ENCODE measurements at places on chromosomes 2 and 18. TPM values are rescaled to one million over a fixed set of nuclear protein-coding genes. Genes with fewer than 3 reads are reported as not detected.

- no peak overlapping the region for H3K27ac ChIP-seq
- no peak for DNase-seq
Observed at GRCh38 chr18:26650310-26651268, 102.2 kb upstream of the KCTD1 start.

The FOXD4L1 gene
- total RNA-seq = 0.43 TPM

DNA sequence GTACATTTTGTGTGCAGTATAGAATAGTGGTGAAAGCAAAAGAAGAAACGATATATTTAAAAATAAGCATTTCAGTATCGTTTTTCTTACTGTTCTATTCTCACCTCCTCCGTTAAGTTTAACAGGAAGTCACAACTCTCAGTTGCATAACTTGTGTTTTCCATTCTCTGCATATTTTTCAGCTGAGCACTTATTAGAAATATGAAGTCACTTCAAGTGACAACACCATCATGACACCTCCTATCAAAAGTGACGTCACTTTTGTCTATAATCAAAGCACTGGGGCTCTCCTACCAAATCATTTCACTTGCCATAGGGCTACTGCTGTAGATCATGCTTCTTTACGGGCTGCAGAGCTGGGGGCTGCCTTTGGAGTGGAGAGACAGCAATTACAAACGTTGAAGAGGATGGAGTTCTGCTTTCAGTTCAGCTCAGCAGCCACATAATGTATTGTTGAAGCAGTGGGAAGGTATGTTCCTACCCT is 36.3 kb downstream of the STAT4 start:
- no peaks in the 10 kb centered on the region for H3K27me3 ChIP-seq
- H3K36me3 ChIP-seq = no peaks in the 10 kb centered on the region
- no peaks in the 10 kb centered on the region for H3K4me1 ChIP-seq
- no peak overlapping the region for H3K27ac ChIP-seq

DNA sequence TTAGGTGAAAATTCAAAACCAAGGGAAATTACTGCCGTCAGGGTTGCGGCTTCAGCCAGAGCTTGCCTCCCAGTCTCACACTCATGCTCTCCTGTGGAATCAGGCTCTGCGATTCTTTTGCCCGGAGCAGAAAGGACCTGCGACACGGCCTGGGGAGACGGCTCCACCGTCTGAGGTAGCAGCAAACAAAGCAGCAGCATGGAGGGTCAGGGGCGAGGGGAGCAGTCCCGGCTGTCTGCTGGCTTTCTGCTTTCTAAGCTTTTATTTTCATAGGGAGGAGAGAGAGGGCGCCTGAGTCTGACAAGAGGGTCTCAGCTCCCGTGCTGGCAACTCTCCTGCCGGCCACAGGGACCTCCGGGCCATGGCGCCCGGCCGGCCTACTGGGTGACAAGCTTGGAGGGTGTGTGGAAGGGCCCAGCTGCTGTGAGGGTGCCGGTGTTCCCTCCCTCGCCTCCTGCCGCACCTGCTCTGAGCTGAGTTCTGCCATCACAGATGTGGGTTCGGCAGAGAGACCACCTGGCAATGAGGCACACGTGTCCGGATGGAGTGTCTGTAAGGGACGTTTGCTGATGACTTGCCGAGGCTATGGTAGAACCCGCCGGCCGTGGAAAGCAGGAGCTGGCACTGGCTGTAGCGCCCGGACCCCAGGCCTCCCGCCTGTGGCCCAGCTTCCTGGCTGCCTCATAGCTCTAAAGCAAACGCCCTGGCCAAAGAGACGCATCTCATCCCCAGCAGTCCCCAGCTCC is 66.2 kb upstream of the CTDP1 start:
- no peak for DNase-seq
- H3K27me3 ChIP-seq = peaks cover 48% of the 10 kb centered on the region
- H3K4me1 ChIP-seq = no peaks in the 10 kb centered on the region
- no peak overlapping the region for H3K4me3 ChIP-seq
- H3K27ac ChIP-seq = no peak overlapping the region

DNA sequence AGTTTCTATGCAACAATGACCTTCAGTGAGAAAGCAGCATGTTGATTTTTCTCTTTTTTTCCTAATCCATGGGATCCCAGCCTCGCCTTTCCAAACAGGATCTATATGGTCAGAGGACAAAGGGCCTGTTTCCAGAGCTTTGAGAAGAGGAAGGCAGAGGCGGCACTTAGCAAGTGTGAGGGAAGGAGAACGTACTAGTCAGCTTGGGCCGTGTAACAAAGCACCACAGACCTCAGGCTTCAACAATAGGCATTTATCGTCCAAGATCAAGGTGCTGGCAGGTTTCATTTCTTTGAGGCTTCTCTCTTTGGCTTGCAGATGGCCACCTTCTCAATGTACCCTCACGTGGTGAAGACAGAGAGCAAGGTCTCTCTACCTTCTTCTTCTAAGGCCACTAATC is 7.3 kb upstream of the KCNF1 start:
- H3K36me3 ChIP-seq = no peaks in the 10 kb centered on the region
- no peak overlapping the region for H3K4me3 ChIP-seq
- no peak for DNase-seq
- no peak overlapping the region for H3K27ac ChIP-seq
- peaks cover 22% of the 10 kb centered on the region for H3K4me1 ChIP-seq
- H3K27me3 ChIP-seq = no peaks in the 10 kb centered on the region

DNA sequence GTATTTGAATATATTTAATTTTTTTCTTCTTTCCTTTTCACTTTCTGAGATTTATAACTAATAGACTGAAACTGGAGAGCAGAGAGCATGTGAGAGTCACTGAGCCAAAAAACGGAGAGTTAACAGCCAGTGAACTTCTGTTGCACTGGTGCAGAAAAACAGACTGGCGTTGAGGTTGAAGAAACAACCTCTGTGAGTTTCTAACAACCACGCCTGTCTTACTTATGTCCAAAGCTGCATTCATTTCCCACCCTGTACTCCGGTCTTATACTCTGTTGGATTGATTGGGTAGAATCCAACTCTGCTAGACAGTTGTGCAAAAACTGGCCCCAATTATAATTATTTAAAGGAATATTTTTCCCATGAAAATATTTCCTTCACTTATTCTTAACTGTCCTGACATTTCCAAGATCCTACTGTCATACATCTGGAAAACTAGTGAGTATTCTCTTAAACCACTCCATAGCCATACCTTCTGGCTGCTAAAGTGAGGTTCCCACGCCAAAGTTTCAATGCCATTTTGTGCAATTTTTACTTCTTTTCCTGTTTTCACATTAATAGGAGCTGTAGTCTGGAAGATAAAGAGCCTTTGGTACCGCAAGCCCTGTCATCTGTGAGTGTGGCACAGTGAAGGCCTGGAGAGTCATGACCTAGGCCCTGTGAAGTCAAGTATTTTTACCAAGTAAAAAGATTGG is 9.4 kb downstream of the CYP1B1 start:
- peaks cover 43% of the 10 kb centered on the region for H3K36me3 ChIP-seq
- H3K4me3 ChIP-seq = no peak overlapping the region
- no peak overlapping the region for H3K27ac ChIP-seq
- H3K4me1 ChIP-seq = peaks cover 41% of the 10 kb centered on the region
- no peak for DNase-seq
- H3K27me3 ChIP-seq = no peaks in the 10 kb centered on the region

GRCh38 chr2:138727956-138728355 is 52.2 kb downstream of the NXPH2 start:
- no peak for DNase-seq
- H3K27ac ChIP-seq = no peak overlapping the region
- H3K4me1 ChIP-seq = no peaks in the 10 kb centered on the region

- DNase-seq = peak; percentile 31
- peaks cover 20% of the 10 kb centered on the region for H3K36me3 ChIP-seq
- no peaks in the 10 kb centered on the region for H3K27me3 ChIP-seq
- H3K4me3 ChIP-seq = no peak overlapping the region
Observed at GRCh38 chr2:231104115-231104713, 20.6 kb downstream of the HTR2B start.

DNA sequence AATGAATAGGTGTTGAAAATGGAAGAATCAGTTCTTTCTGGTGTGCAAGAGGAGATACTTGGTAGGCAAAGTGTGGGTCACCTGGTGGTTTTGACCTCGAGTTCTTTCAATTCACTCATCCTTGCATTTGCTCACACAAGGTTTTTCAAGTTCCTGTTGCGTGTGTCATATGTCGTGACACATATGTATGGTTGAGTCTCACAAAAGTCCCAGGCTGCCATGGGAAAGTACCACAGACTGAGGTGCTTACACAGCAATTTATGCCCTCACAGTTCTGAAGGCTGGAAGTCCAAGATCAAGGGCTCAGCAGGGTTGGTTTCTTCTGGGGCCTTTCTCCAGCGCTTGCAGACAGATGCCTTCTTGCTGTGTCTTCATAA is 64.4 kb downstream of the NCK2 start:
- no peak for DNase-seq
- H3K27me3 ChIP-seq = no peaks in the 10 kb centered on the region
- no peak overlapping the region for H3K4me3 ChIP-seq
- H3K36me3 ChIP-seq = no peaks in the 10 kb centered on the region

The ZNF513 gene
- total RNA-seq = 4.5 TPM

DNA sequence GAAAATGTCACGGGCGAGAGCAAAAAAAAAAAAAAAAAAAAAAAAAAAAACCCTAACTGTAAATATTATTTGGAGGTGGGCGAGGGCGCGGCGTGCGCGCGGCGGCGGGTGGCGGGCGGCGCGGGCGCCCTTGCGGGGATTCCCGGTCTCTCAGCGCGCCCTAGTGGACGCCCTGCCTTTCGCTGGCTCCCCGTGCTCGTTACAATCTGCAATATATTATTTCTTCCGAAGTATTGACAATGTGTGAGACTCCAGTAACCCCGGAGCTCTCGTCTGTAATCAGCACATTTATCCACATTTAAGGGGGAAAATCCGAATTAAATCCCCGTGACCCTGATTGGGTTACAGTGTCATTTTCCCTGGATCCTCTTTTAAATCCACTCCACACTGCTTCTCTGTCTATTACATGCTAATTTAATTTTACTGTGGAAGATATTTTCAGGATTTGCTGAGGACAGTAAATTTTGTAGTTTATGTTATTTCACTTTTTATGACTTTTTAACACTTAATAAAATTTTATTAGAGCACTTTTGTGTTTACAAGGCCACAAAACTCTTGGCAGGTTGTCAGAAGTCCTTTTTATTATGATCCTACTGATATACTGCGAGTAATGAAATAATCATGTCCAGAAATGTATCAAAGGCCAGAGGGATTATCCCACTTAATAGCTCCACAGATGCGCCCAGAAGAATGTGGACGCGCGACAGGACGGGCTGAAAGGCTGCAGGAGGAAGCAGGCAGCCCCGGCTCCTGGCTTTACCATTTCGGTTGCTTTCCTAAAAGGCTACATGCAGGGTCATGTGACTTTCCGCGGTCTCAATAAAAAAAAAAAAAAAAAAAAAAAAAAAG is 369.1 kb downstream of the MTX2 start:
- no peaks in the 10 kb centered on the region for H3K27me3 ChIP-seq
- no peak overlapping the region for H3K27ac ChIP-seq
- H3K4me3 ChIP-seq = peak overlapping the region; percentile 37
- no peak for DNase-seq

The SAP130 gene
- 27.2 TPM for total RNA-seq

- H3K27me3 ChIP-seq = peaks cover 16% of the 10 kb centered on the region
- no peaks in the 10 kb centered on the region for H3K4me1 ChIP-seq
- no peaks in the 10 kb centered on the region for H3K36me3 ChIP-seq
- H3K27ac ChIP-seq = no peak overlapping the region
- no peak overlapping the region for H3K4me3 ChIP-seq
Observed at GRCh38 chr2:104969564-104969963, 68.3 kb upstream of the MRPS9 start.

GRCh38 chr2:15615301-15615920 is 23.7 kb downstream of the DDX1 start:
- no peak for DNase-seq
- no peaks in the 10 kb centered on the region for H3K4me1 ChIP-seq
- H3K27me3 ChIP-seq = no peaks in the 10 kb centered on the region
- H3K27ac ChIP-seq = no peak overlapping the region
- H3K4me3 ChIP-seq = no peak overlapping the region

- no peak overlapping the region for H3K27ac ChIP-seq
- DNase-seq = no peak
- H3K36me3 ChIP-seq = no peaks in the 10 kb centered on the region
Observed at GRCh38 chr2:181613241-181613640, 43.7 kb downstream of the CERKL start.

- H3K4me1 ChIP-seq = no peaks in the 10 kb centered on the region
- no peak overlapping the region for H3K4me3 ChIP-seq
- H3K27ac ChIP-seq = no peak overlapping the region
Observed at GRCh38 chr2:15920696-15921095, 19.7 kb upstream of the MYCN start.

- no peak overlapping the region for H3K4me3 ChIP-seq
- DNase-seq = no peak
- peaks cover 54% of the 10 kb centered on the region for H3K4me1 ChIP-seq
- no peaks in the 10 kb centered on the region for H3K36me3 ChIP-seq
Observed at GRCh38 chr18:48842259-48843061, 108.3 kb downstream of the SMAD7 start.

The RIT2 gene
- total RNA-seq = not detected

The NLRC4 gene
- total RNA-seq = not detected

- no peak for DNase-seq
- H3K27me3 ChIP-seq = no peaks in the 10 kb centered on the region
- no peaks in the 10 kb centered on the region for H3K36me3 ChIP-seq
Observed at GRCh38 chr2:126496493-126496892, 159.5 kb upstream of the GYPC start.

The POTEC gene
- not detected for total RNA-seq

DNA sequence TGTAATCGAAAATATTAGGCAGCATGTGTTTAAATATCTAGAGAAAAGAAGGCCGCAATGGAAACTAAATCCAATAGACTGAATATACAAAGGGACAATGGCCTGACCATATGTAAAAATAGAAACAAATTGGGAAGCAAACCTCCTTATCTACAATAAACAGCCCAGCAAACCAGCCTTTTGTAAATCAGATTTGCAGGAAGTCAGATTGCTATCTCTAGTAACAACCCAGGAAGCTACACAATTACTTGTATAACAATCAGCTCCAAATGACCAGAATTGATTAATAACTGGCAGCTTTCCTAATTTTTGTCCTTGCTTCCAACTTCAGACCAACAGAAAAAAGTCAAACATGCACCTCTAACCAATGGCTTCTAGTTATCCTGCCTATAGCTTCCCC is 860.0 kb downstream of the CPS1 start:
- no peak for DNase-seq
- no peaks in the 10 kb centered on the region for H3K27me3 ChIP-seq
- no peak overlapping the region for H3K27ac ChIP-seq
- H3K4me3 ChIP-seq = no peak overlapping the region
- H3K36me3 ChIP-seq = no peaks in the 10 kb centered on the region

DNA sequence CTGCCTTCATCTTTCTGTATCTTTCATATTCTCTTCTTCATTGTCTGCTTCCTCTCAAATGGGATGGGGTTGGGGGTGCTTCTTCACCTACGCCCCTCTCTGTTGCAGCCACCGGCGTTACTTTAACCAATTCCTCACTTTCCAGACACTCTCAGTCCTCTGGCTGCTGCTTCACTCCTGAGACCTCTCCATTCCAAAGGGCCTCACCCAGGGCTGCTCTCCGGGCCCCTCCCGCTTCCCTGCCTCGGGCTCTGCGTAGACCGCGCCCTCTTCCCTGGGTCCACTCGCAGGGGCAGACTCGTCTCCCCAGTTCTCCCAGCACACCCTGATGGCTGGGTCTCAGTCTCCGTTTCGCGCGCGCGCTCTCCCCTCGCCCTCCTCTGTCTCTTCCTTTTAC is 926 bp downstream of the SERPINB8 start:
- H3K36me3 ChIP-seq = no peaks in the 10 kb centered on the region
- peak; percentile 60 for DNase-seq
- H3K4me1 ChIP-seq = peaks cover 18% of the 10 kb centered on the region
- peak overlapping the region; percentile 73 for H3K4me3 ChIP-seq
- H3K27ac ChIP-seq = peak overlapping the region; percentile 97
- H3K27me3 ChIP-seq = no peaks in the 10 kb centered on the region

The VIT gene
- total RNA-seq = not detected
